ENCODE measurements at places on chromosomes 11 and 22.

GRCh38 chr11:8593455-8593854, 573 bp downstream of the STK33 start:
- DNase-seq: no peak

DNA sequence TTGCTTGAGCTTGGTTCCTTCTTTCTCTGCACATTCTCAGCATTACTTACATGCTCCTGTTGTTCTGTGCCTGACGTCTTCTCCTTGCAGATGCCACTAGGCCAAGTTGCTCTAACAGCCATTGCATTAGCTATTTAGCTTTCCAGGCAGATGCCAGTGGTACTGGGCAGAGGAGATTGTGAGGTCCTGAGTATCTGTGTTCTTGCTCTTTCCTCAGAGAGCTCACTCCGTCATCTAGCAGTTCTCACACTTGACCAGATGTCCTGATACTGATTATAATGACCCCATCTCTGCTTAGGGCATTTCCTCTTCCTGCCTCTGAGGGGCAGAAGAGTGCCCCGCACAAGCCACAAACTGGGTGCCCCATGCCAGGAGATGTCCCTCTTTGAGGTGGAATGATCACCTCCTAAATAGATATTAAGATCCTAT, 30.7 kb downstream of the ARHGAP1 start:
- no peak for DNase-seq

DNA sequence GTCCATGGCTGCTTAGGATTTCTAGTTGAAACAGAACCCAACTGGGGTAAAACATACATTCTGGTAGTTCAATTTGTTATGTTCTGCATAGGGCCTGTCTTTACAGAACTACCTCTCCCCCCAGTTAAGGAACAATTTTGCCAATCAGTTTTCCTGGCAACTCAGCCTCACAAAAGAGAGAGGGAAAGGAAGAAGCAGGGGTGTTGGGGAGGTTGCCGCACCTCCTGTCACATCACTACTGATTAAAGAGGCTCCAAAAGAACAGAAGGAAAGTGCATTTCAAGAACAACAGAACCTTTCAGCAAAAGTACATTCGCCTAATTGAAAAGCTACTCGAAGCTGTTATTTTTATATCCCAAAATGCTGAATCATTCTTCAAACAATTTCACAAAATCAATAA, 217.6 kb downstream of the CADM1 start:
- no peak for DNase-seq

DNA sequence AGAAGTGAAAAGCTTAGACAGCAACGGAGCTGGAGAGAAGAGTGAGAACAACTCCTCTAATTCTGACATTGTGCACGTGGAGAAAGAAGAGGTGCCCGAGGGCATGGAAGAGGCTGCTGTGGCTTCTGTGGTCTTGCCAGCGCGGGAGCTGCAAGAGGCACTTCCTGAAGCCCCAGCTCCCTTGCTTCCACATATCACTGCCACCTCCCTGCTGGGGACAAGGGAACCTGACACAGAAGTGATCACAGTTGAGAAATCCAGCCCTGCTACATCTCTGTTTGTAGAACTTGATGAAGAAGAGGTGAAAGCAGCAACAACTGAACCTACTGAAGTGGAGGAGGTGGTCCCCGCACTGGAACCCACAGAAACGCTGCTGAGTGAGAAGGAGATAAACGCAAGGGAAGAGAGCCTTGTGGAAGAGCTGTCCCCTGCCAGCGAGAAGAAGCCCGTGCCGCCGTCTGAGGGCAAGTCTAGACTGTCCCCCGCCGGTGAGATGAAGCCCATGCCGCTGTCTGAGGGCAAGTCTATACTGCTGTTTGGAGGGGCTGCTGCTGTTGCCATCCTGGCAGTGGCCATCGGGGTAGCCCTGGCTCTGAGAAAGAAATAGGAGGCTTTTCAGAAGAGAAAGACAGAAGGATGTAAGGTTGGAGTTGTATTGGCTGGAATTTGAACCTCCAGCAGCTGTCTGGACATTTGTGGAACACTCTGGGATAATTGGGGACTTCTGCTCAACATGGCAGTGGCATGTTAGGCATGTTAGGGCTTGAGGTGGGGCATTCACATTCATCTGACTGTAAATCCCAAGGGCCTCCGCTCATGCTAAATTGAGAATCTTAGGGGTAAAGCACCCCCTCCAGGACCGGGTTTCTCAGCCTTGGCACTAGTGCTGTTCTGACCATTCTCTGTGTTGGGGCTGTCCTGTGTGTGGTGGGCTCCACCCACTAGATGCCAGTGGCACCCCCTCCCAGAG, 47.1 kb downstream of the BID start:
- no peak for DNase-seq

- DNase-seq: no peak
These were observed 31.3 kb downstream of the CEP57 start for GRCh38 chr11:95821640-95822039.

GRCh38 chr11:74535371-74536160, 42.0 kb upstream of the LIPT2 start:
- no peak for DNase-seq

DNA sequence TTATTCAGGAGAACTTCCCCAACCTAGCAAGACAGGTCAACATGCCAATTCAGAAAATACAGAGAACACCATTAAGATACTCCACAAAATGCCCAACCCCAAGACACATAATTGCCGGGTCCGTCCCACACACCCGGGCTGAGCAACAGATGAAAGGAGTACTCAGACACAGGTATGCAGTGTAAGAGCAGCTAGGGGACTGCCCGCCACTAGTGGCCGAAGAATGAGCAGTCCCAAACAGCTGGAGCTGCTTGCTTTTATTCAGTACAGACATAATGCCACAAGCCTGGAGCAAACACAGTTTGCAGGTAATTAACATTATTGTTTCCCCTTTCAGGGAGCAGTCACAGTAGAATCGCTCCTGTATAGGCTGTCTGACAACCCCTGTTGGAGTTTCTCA, 364.6 kb downstream of the LUZP2 start:
- no peak for DNase-seq

GRCh38 chr11:17722000-17722643, 2.8 kb downstream of the MYOD1 start:
- DNase-seq: no peak

- DNase-seq: no peak
These were observed 118.1 kb downstream of the ETS1 start for GRCh38 chr11:128469220-128469619.

DNA sequence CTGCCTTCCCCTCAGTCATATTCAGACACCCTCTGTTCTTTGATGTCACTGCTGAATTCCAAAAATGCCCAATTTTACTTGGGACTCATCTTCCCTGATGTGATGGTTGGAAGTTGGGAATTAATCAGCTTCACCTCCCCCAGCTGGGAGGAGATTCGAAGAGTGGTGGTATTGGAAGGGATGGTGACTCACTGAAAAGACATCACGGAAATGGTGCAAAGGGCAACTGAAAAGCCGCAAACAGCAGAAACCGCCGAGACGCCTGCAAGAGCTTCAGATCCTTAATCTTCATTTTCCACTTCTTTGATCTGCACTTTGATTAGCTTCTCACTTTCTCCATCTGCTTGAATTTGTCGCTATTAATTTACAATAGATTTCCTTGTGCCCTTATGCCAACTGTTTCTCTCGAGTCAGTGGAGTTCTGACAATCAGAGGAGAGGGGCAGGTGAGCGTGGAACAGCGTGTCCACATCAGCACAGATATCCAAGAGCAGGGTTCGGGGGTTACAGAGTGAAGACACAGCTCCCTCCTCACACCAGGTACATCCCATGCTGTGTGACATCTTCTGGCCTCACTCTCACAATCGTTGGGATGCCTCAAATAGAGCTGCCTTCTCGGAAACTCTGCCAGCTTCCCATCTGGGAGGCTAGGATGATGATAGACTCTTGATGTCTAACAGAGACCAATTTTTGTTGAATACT, 325.4 kb downstream of the BRD1 start:
- no peak for DNase-seq

- no peak for DNase-seq
These were observed 48.6 kb downstream of the SYT9 start for GRCh38 chr11:7300281-7300680.

All from GM18507 (cell line).